ENCODE measurements at places on chromosomes 6 and 20.

- no peak for DNase-seq
These were observed 27.2 kb downstream of the UBE2V1 start for GRCh38 chr20:50085481-50086365.

GRCh38 chr6:55774286-55775028, 100.9 kb downstream of the BMP5 start:
- no peak for DNase-seq

DNA sequence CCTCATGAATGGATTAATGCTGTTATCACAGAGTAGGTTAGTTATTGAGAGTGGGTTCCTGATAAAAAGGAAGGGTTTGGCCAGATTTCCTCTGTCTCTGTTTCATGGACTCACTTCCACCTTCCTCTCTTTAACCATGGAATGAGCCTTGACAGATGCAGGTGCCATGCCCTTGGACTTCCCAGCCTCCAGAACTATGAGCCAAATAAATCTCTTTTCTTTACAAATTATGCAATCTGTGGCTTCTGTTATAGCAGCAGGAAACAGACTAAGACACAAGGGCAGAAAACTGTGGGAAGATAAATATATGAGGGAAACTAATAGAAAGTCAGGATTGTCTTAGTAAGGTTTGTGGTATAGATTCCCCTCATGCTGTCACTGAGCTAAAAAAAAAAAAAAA, 106.5 kb downstream of the QRSL1 start:
- DNase-seq, result no peak

DNA sequence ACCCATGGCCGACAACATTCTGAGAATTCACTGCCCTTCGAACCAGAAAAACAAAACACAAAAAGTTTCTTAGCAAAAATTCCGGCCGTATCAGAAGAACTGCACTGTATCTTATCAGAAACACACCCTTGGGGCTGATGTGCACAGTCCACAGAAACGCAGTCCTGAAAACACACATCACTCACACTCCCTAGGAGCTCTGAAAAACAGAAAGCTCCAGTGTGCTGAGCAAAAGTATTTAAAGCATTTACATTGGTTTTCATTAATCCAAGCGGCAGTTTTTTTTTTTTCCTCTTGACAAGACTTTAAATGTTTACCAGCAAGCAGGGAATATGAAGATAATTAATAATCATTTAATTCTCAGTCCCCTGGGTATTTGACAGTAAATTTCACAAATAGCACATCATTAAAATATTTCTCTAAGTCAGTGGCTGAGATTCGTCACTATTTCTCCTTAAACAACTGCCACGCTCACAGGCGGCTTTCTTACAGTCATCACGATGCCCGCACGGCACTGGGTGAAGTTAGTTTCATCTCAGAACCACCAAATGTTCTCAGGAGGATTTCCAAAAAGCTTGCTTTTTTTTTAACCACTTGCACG, 13.3 kb downstream of the NFATC2 start:
- no peak for DNase-seq

DNA sequence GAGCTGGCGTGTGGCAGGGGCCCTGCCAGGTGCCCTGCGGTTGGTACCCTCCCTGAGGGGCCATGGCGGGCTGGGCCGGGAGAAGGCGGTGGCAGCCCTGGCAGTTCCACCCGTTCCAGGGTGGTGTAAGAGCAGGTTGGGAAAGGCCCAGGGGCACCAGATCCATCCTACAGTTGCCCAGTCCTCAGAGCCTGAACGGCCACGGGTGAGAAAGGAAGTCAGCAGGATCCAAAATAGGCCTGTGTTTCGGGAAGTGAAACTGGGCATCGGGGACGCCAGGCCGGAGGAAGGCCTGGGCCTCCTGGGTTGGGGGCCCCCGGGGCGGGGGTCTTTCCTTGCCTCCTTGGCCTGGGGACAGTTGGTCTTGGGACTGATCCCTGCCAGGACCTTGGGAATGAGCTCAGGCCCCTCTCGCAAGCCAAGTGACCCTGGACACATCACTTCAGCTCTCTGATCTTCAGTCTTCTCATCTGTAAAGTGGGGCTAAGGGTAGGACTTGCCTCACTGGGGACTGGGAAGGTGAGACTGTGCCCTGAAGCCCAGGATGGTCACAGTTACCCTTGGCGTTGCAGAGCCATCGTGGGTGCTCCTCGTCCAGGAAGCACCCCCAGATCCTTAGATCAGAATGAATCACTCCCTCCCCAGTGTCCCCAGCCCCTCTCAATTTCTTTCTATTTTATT, 18.1 kb upstream of the NOL4L start:
- no peak for DNase-seq

- DNase-seq, result no peak
These were observed 50.1 kb downstream of the NFATC2 start for GRCh38 chr20:51492167-51493092.

- DNase-seq, result no peak
These were observed 24.7 kb downstream of the ENTPD6 start for GRCh38 chr20:25220021-25220730.

DNA sequence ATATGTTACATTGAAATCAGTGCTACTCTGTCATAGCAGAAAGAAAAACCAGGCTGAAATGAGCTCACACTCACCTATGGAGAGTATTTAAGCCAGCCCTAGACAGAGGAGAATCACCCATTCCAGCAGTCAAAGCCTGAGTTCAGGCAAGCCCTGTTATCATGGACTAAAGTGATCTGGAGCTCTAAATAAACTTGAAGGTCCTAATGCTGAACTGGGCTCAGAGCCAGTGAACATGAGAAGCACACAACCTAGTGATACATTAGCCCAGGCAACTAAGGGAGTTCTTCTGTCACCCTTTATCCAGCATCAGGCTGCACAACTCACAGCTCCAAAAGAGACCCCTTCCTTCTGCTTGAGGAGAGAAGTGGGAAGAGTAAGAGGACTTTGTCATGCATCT, 425.0 kb downstream of the COL12A1 start:
- no peak for DNase-seq

GRCh38 chr6:158018851-158019361, 37.2 kb downstream of the SYNJ2 start:
- DNase-seq, result no peak

DNA sequence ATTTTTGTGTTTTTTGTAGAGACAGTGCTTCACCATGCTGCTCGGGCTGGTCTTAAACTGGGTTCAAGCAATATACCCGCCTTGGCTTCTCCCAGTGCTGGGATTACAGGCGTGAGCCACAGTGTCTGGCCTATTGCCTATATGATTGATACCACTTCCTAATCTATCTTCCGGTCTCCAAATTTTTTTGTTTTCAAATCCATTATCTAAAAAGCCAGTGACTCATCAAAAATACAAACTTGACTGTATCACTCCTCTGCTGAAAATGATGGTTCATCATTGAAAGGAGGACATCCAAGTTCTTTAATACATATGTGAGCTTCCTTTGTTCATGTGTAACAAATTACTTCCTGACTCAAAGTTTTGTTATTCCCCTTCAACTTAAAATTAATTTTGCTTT, 35.5 kb downstream of the FAM8A1 start:
- no peak for DNase-seq

All from stimulated activated CD8-positive, alpha-beta memory T cell treated with anti-CD3 and anti-CD28 coated beads, Interleukin-2, amount 100 ng/mL, for 1 hour (primary cell).